ENCODE measurements at places on chromosomes 13 and 19.

GRCh38 chr13:97226788-97227627 is 4.9 kb downstream of the MBNL2 start:
- peaks cover 33% of the 10 kb centered on the region for H3K4me1 ChIP-seq
- peak; percentile 41 for DNase-seq
- peak overlapping the region; percentile 6 for H3K4me3 ChIP-seq
- H3K27me3 ChIP-seq, result no peaks in the 10 kb centered on the region
- H3K36me3 ChIP-seq, result no peaks in the 10 kb centered on the region

- no peaks in the 10 kb centered on the region for H3K4me1 ChIP-seq
- DNase-seq, result peak; percentile 38
- no peak overlapping the region for H3K4me3 ChIP-seq
These were observed 92.2 kb downstream of the SLC7A1 start for GRCh38 chr13:29503041-29503837.

GRCh38 chr19:47096721-47097120 is 16.9 kb downstream of the ZC3H4 start:
- H3K27me3 ChIP-seq, result no peaks in the 10 kb centered on the region
- DNase-seq, result no peak
- no peaks in the 10 kb centered on the region for H3K36me3 ChIP-seq
- H3K27ac ChIP-seq, result peak overlapping the region; percentile 100

DNA sequence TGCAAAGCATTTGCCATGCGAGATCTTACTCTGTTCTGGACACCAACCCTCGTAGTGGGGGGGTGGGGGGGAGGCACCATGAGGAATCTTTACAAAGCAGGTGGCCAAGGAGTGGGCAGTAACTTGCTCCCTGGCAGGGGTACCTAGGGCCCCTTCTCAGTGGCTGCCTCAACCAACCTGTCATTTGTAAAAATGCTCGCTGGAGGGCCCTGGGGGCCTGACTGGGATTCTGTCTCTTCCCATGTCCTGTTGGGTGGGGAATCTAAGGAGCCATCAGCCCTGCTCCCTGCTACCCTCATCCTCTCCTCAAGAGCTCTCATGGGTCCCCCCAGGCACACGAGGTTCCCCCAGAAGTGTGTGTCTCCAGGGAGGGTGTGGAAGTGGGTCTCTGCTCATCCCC is 1.5 kb downstream of the KCNN1 start:
- peaks cover 5% of the 10 kb centered on the region for H3K4me1 ChIP-seq
- no peak overlapping the region for H3K27ac ChIP-seq
- no peak for DNase-seq
- no peaks in the 10 kb centered on the region for H3K36me3 ChIP-seq
- H3K4me3 ChIP-seq, result no peak overlapping the region

DNA sequence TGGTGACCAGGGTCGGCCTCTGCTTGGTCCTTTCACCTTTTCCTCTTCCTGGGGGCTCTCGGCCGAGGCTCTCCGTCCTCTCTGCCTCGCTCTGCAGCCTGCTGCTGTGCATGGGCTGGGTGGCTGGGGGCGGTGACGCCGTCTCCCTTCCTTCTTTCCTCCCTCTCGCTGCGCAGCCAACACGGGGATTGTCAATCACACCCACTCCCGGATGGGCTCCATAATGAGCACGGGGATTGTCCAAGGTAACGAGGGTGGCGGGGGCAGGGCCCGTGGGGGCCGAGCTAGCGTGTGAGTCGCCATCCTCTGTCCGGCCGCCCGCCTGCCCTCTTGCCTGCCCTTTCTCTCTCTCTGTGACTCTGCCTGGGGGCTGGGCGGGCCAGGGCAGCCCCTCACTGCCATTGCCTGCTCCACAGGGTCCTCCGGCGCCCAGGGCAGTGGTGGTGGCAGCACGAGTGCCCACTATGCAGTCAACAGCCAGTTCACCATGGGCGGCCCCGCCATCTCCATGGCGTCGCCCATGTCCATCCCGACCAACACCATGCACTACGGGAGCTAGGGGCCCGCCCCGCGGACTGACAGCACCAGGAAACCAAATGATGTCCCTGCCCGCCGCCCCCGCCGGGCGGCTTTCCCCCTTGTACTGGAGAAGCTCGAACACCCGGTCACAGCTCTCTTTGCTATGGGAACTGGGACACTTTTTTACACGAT is 7.1 kb downstream of the YIPF2 start:
- no peak for DNase-seq
- H3K27ac ChIP-seq, result no peak overlapping the region
- H3K4me1 ChIP-seq, result no peaks in the 10 kb centered on the region

DNA sequence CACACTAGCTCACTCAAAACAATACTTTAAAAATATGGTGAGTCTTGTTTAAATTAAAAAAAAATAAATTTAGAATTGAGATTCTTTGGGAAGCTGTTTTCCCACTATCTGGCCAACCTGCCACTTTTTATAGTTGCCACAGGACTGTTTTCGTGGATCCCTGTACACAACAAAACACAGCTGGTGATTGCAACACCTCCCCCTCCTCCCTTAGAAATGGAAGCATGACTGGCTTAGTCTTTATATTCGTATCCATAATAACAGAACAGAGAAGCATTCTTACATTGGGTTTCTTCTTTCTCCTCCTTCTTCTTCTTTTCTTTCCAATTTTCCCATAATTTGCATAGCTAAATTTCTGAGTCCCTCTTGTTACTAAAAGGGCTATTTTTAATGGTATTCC is 79.5 kb upstream of the GJB6 start:
- no peak overlapping the region for H3K4me3 ChIP-seq
- H3K36me3 ChIP-seq, result no peaks in the 10 kb centered on the region
- no peaks in the 10 kb centered on the region for H3K27me3 ChIP-seq
- H3K27ac ChIP-seq, result no peak overlapping the region
